ENCODE measurements at places on chromosomes 12 and 14.

- DNase-seq: no peak
Observed at GRCh38 chr12:89883630-89884389, 175.2 kb upstream of the ATP2B1 start.

GRCh38 chr12:64995816-64996215 is 125.3 kb downstream of the WIF1 start:
- no peak for DNase-seq

GRCh38 chr14:104436047-104436591 is 143.4 kb upstream of the C14orf180 start:
- no peak for DNase-seq

GRCh38 chr14:32702562-32702961 is 236.1 kb upstream of the NPAS3 start:
- DNase-seq: no peak

DNA sequence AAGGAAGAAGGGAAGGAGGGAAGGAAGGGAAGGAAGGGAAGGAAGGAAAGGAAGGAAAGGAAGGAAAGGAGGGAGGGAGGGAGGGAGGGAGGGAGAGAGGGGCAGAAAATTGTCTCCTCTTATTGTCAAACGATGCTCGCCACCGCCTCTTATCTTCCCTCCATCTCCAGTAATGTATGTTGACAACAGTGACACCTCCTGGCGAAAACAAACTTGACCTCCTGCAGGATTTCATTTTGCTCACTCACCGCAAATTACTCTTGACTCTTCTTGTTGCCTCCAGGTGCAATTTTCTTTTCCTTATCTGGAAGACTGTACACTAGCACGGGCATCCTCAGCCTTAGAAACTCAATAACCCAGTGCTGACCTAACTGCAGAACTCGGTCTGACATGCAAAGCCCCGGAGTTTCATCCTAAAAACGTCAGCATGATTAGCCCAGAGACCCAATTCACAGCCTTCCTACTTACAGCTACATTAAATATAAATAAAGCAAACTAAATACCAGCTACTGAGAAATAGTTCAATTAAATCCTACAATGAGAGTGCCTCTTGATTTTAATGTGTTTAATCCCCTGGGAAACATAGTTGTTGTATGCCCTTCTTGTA is 512.4 kb upstream of the TMPO start:
- peak; percentile 51 for DNase-seq

DNA sequence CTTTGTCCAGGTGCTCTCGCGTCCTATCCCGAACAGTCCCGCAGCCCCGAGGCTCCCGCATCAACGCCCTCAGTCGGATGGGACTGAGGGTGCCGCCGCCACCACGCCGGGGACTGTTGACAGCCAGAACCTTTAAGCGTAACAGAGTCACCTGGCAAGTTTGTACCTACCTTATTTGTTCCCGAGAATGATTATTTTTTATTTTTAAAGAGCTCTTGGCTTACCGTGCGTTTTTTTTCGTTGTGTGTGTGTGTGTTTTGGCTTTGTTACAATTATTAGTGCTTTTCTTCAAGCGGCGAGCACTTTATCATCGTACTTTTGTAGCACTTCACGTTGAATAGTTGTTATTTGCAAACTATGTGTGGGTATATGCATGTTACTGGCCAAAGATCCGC is 463 bp downstream of the COA8 start:
- DNase-seq: no peak
